ENCODE measurements at places on chromosomes 2 and 18.

GRCh38 chr2:102083393-102083703, 59.2 kb upstream of the IL1R1 start:
- no peak for DNase-seq

DNA sequence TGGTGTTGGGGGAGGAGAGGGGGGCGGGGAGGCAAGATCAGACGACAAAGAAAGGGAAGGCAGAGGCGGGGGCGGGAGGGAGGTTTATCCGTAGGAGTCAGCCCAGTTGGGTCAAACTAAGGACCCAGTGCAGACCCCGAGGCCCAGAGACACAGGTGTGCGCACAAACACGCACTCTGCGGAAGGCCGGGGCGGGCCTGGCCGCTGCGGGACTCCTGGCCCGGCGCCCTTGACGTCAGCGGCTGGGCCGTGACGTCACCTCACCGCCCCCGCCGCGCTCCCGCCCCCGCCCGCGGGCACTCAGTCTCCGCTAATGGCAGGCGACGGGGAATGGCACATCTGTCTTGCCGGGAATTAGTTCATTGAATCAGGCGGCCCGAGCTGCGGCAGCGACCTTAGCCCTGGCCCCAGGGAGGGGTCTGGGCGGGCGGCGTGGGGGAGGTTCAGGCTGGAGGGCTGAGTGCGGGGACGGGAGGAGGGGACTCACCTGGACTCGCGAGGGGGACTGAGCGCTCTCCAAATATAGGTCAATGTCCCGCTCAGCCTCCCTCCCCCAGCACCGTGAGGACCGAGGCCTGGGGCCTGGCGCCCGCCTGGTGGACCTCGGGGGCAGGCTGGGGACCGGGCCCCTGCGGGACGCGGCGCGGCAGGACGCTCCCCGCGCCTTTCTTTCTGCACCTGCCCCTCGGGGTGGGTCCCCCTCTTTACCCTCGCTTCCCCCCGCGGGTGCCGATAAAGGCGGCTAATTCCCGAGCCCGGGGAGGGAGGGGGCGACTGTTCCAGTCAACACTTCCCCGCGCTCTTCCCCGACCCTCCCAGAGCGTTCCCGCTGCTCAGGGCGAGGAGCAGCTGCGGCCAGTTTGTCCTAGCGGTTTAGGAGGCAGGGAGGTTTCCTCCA, 15.5 kb upstream of the ECEL1 start:
- no peak for DNase-seq

DNA sequence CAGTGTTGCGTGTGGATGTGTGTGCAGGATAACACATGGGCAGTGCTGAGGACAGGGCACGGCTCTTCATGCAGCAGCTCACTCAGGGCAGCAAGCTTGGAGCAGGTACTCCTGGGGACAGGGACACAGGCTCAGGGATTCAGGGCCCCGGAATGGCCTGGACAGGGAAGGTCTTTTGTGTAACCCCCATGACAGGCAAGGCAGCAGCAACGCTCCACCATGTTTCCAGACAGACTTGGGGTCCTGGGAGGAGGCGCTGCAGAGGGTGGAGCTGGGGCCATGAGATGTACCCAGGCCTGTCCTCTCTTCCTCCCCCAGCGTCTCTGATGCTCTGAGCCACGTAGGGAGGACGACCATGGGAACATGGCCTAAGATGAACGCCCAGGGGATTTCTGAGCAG, 58.3 kb downstream of the ADNP2 start:
- DNase-seq: no peak

- DNase-seq: no peak
Measured at GRCh38 chr2:156986339-156986988, 271.0 kb upstream of the GALNT5 start.

- no peak for DNase-seq
Measured at GRCh38 chr2:21291426-21291825, 167.7 kb downstream of the TDRD15 start.

DNA sequence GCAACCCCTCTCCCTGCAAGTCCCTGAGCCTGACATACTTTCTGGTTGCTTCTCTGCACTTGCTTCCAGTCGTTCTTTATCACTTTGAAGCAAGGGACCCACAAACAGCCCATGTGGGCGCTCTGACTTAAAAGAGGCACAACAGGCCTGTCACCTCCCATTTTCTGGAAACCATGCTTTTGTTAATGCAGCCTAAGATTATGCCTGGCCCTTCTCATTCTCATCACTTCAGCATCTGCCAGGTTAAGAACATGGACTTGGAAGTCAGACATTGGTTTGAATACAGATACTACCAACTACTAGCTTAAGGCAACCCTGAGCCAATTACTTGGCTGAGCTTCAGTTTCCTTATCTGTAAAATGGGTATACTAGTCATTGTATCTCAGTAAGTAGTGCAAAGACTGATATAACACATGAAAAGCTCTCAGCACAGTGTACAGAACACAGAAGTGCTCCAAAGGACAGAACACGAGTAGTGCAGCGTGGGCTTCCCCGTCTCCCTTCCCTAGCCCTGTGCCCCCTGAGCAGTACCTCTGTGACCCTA, 141.4 kb downstream of the TNS1 start:
- no peak for DNase-seq

DNA sequence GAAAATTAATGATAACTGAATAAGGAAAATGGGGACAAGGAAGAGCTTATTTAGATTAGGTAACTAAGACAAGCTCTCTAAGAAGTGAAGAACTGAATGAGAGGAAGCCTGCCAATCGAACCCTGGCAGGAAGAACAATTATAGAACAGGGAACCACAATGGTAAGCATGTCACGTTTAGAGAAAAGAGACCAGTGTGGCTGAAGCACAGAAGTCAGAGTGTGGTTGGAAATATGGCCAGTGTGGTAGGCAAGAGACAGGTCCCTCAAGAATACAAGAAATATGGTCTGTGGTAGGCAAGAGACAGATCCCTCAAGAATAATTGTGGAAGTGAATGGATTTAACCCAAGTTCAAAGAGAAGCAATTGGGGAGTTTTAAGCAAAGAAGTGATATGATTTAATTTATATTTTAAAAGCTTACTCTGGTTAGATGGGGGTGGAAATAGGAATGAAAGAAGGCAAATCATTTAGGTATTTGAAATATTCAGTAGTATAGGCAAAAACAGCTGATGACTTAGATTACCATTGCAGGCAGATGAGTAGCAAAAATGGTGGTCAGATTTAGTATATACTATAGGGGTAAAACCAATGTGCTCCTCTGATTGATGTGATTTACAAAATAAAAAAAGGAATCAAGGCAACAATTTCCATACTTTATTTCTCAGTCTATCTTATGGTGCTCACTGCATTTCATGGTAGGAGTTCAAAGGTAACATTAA, 38.8 kb upstream of the ERMN start:
- no peak for DNase-seq

GRCh38 chr18:78911751-78912283, 67.8 kb upstream of the SALL3 start:
- no peak for DNase-seq

- DNase-seq: no peak
Measured at GRCh38 chr18:54284981-54285785, 15.9 kb downstream of the POLI start.

DNA sequence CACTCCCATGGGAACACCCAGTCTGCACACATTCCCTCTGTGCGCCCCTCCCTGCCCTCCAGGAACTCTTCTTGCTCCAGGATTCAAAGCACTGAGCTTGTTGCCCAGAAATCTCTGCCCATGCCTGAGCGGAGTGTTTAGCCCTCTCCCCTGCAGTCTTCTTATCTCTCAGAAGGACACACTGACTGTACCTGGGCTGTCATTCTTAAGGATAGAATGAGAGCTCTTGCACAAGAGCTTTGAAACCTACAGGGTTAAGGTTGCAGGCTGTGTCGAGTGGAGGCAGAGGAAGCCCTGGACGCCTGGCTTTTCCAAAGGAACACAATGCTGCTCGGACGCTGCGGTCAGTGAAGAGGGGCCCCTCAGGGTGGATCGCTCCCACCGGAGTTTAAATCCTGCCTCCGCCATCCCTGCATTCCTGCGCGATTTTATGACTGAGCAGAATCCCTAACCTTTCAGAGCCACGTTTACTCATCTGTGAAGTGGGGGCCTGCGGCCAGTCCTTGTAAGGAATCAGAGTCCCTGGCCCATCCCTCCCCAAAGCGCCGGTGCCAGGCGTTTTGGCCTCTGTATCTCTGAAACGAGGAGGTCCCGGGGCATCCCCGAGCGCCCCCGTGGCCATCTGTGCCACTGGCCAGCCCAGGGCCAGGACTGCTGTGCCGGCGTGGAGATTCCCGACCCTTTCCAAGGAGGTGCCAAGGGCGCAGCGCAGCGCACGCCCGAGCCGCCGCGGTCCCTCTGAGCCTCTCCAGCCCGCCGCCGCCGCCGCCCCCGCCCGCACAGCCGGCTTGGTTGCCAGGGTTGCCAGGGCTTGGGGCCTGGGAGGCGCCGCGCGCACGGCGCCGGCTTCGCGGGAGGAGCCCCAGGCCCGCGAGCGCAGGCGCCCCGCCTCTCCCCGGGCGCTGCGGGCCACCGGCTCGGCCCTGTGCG, 58.9 kb downstream of the FAM168B start:
- peak; percentile 42 for DNase-seq

- no peak for DNase-seq
Measured at GRCh38 chr2:186105016-186105724, 366.6 kb downstream of the FSIP2 start.

DNA sequence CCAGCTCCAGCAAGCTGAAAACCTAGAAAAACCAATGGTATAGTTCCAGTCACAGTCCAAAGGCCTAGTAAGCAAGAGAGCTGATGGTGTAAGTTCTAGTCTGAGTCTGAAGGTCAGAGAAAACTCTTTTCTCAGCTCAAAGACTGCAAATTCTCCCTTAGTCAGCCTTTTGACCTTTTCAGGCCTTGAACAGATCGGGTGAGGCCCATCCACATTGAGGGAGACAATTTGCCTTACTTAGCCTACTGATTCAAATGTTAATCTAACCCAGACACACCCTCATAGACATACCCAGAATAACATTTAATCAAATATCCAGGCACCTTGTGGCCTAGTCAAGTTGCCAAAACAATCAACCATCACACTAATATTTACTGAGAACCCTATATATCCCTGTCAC, 110.8 kb upstream of the KCNJ3 start:
- no peak for DNase-seq

DNA sequence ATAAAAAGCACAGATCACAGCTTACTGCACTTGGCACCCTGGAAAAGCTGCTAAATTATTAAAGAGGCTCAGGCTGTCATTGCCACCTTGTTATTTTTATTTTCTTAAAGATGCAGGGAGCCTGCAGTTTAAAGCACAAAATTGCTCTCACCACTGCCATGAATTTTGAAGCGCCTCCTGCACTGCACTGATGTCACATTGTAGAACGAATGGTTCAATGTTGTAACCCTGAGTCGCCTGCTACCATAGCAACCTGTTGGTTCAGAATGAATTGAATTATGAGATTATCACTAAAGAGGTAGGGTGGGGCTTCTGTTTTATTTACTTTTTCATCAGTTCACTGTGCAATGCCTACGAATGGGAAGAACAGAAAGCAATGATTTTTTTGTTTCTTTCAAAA, 16.5 kb downstream of the SCG2 start:
- no peak for DNase-seq

DNA sequence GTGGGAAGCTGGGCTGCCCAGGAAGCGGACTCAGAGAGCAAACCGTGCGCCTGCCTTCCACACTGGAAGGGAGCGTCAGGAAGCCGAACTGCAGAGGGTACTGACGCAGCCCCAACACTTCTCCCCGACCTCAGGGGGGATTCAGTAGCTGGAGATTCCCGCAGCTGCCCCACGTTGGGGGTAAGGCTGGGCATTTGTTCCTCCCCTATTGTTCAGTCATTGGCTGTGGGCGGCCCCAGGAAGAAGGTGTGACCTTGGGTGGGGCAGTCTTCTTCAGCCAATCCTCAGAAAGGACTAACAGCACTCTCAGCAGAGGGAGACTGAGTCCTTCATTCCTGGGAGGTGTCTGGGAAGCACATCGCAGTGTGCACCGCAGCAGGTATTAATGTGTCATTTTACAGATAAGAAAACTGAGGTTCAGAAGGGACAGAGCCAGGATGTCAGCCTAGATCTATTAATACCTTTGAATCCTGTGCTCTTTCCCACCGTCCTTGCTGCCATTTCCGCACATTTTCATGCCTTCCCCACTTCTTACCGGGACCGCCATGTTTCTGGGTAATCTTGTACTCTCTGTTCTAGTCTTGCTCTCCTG, 12.1 kb upstream of the C18orf32 start:
- DNase-seq: no peak

DNA sequence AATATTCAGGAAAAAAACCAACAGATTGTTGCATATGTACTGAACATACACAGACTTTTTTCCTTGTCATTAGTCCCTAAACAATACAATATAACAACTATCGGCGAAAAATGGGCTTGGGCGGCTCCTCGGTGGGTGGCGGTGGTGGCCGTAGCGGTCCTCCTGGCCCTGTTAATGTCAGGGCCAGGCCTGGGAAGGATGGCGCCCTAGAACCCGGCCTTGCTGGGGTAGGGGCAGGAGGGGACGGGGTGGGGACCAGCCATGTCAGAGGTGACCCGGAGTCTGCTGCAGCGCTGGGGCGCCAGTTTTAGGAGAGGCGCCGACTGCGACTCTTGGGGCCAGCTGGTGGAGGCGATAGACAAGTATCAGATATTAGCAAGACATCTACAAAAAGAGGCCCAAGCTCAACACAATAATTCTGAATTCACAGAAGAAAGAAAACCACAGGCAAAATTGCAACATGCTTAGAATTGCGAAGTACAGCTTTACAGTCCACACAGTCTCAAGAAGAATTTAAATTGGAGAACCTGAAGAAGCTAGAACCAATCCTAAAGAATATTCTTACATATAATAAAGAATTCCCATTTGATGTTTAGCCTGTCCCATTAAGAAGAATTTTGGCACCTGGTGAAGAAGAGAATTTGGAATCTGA, 36.5 kb downstream of the ROCK2 start:
- DNase-seq: no peak
